ENCODE measurements at places on chromosomes 11 and 22.

DNA sequence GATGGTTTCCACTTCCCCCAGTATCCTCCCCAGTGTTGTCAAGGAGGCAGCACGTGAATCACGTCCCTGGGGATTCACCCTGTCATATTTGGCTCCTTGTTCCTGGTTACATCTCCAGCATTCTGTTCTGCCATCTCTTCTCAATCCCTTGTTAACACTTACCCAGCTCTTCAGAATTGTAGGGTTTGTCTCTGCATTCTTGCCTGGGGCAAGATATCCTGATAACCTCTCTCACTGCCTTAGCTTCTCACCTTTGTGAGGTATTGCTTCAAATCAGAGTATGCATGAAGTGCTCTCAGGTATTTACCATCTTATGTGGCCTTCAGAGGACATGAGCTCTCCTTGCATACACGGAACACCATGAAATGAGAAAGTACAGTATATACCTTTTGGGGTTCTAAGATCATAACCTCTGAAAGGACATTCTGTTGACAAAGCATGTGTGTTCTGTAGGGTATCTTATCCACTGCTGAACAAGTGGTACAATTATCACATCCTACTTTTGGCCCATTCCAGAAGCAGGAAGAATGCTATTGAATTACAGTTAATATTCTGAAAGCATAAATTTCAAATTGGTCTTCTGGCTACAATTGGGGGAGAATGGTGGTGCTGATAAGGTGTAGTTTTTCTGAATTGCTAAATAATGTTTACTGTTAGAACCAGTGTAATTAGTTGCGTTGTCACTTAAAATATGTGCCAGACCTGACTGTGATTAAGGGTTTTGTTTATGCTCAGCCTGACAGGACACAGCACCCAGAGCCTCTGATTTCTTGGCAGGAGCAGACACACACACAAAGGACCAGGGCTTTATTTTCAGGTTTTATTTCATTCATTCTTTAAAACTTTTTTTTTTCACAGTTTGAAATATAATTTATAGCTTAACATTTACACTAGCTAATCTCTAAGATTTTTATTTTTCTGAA lies 32.7 kb downstream of the VSTM5 start:
- no peak for DNase-seq

DNA sequence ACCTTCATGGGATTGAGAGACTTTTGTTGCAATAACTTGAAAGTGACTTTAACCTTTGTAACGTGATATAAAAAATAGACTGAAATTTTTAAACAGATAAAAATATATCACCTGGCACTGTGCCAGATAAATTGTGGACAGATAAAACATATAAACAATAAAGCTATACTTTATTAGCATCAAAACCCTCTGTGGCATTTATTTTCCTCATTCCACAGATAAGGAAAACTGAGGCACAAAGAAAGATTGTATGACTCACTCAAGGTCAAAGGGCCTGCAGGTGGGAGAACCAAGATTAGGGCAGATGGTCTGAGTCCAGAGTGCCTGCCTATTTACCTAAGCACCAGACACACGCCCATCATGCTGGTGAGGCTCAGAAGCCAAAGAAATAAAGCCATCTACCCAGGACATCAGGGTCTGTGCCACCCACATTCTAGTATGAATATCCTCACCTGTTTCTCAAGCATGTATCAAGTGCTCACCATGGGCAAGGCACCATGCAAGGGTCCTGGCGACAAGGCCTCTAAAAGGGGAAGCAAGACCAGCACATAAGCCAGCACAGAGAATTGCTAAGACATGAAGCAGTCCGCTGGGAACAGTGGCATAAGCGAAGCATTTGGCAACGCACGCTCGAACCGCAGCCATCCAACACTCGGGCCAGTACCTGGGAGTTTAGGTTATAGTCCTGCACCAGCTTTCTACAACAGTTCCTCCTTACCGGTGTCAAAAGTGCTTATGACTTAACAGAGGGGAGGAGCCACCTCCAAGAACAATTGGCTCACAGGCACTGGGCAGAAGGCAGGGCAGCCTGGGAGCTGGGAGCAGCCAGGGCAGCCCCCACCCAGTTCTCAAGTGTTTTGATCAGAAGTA lies 17.6 kb downstream of the MYH9 start:
- no peak for DNase-seq

GRCh38 chr11:45423475-45424120 lies 137.5 kb upstream of the SYT13 start:
- no peak for DNase-seq

DNA sequence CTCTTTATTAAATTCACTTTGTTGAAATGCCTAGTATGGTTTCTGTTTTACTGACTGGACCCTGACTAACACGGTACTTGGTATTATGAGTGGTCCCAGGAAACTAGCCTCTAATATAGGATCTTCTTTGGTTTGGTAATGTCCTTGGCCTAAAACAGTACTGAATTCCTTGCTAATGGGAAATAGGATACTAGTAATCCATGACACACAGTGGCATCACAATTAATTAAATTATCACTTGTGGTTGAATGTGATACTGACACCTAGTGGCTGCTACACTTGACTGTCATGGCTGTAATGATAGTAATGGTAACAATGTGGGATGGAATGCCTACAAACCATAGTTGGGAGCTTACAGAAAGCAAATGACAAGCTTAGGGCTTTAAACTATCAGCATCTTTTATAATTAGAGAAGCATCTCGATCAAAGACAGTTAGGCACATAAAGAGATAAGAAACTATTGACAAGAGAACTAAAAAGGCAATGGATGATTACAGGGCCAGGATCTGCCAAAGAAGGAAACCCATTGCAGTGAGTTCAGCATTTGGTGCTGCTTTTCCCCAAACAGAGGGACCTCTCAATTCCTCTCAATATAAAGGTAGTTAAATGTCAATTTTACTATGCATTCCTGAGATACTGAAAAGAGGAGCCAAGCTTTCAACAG lies 8.6 kb downstream of the DNHD1 start:
- no peak for DNase-seq

DNA sequence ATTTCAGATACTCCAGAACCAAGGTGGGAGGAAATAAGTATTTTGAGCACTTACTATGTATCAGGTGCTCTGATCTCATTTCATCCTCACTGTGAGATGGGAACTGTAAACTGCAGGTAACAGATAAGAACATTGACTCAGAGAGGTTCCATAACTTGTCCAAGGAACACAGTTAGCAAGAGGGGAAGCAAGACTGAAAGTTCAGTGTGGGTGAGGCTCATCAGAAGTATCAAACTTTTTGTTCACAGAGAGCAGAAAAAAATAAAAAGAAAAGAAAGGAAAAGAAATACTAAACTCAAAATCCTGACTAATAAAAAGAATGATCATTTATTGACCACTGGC lies 37.1 kb downstream of the RAB30 start:
- DNase-seq, result no peak

DNA sequence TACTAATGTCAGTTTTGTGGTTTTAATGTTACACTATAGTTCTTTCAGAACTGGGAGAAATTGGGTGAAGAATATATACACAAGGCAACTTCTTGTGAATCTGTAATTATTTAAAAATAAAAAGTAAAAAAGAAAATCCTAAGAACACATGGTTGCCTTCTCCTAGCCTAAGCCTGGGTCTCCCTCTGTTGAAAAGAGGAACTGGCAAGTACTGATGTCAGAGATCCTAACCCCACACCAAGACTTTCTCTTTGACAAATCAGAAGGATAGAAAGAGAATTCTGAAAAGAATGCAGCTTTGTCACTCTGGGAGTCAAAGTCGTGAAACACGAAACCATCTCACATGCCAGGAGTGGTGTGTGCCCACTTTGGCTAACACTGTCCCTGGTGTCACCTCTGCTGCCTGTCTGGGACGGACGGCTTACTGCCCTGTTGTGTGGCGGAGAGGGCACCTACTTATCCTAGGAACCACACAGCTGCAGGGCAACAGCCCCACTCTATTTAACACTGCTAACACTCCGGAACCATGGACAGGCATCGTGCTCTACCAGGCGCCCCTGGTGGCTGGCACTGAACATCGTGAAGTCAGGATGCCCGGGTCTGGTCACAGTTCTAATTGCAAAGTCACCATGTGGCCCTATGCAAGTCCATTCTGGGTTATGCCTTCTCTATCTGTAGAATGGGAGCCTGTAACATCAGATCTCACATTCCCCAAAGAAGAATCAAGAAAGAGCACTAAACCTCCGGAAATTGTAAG lies 108.7 kb upstream of the CD82 start:
- no peak for DNase-seq

Data from stimulated activated CD8-positive, alpha-beta memory T cell treated with anti-CD3 and anti-CD28 coated beads, Interleukin-12 subunit alpha, Interleukin-12 subunit beta, amount 100 ng/mL, for 4 hours (primary cell).